ENCODE measurements at places on chromosomes 5 and 9.

DNA sequence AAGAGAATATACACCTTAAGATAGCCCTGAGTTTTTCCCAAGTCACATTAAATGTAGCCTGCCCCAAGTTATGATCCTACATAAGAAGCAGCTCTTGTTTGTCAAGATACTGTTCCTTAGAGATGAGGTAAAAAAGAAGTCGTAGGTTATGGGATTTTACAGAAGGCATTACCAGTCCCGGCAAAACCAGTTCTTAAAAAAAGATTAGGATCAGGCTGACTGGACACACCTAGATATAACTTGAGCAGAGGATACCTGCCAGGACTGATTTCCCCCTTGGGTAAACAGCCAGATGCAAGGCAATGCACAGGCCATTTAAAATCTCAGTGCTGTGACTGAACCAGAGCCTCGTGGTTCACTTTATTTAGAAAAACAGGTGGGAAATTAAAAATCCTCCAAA lies 14.1 kb upstream of the SEMA5A start:
- no peak for DNase-seq

- DNase-seq: no peak
Observed at GRCh38 chr5:72346398-72346797, 26.2 kb downstream of the PTCD2 start.

DNA sequence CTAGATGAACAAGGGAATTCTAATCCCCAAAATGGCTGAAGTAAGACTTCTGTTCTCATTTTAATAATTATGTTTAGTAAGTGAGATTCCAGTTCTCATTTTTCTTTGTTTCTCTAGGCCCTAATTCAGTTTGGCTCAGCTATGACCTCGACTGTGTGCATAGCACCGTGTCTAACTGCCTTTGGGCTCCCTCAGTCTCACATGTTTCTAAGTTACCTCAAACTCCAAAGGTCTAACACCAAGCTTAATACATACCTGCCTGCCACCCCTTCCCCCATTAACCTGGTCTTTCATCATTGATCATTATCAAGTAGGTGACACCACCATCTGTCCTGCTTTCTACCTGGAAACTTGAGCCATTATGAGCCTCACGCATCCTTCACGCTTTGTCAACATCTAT lies 273.2 kb downstream of the SAXO1 start:
- no peak for DNase-seq

- no peak for DNase-seq
Observed at GRCh38 chr9:123455187-123455586, 99.2 kb downstream of the CRB2 start.

DNA sequence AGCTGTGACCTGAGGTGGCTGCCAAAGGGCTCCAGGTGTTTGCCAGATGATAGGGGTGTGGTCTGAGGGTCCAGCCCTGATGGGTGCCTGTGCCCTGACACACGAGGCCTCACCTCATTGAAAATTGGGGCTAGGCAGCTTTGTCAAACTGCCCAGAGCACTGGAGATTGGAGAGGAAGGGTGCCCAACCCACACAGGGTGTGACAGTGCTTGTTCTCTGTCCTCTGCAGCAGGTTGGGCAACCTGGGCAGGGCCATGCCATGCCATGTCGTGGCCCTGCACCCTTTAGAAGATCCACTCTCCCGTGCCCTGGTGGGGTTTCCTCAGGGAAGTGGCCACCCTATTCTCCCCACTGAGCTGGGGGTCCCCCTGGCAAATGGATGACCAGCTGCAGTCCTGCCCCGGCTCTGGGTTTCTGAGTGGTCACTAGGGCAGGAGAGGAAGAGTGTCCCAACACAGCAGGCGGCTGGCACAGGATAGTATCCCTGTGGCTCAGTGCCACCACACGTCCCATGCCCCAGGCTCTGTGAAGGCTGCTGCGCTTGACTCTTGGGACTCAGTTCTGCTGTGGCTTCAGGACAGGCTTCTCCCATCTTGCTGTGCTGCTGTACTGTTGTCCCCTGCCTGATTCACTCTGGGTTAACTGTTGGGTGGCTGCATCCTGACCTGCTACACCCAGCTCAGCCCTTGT lies 100.8 kb upstream of the PITX1 start:
- DNase-seq: no peak

DNA sequence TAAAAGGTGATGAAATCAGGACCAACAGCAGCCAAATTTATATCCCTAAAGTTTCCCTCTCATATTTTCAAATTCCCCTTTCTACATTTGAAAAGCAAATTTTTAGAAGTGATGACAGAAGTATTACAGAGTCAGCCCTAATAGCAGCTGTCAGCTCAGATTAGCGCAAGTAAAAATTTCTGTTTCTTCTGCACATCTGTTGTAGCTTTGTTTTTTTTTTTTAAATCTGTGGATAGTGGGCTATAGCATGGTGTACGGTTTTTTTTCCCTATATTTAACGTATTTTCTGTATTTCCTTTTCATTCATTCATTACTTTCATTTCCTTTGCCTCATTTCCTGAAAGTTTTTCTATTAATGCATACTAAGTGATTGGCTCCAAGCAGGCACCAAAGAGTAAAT lies 99.1 kb downstream of the MACIR start:
- DNase-seq: no peak

- DNase-seq: no peak
Observed at GRCh38 chr5:54454602-54455001, 897 bp upstream of the HSPB3 start.

DNA sequence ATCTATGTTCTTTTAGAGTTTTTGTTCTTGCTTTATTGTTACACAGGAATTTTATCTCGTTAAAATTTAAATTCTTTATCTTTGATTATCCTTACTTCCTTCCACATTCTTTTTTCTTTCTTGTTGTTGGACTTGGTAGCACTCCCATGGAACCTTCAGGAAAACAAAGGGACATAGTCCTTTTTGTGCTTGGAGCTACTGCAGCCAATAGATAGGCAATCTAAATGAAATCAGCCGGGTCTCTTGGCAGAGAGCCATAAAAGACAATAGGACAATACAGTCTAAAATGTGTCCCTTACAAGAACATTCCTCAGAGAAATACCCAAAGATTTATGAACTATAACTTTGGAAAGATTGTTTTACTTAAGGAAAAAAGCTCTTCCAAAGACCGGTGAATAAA lies 548.1 kb upstream of the C9orf72 start:
- no peak for DNase-seq

- DNase-seq: no peak
Observed at GRCh38 chr5:14444161-14444560, 137.4 kb upstream of the OTULINL start.

DNA sequence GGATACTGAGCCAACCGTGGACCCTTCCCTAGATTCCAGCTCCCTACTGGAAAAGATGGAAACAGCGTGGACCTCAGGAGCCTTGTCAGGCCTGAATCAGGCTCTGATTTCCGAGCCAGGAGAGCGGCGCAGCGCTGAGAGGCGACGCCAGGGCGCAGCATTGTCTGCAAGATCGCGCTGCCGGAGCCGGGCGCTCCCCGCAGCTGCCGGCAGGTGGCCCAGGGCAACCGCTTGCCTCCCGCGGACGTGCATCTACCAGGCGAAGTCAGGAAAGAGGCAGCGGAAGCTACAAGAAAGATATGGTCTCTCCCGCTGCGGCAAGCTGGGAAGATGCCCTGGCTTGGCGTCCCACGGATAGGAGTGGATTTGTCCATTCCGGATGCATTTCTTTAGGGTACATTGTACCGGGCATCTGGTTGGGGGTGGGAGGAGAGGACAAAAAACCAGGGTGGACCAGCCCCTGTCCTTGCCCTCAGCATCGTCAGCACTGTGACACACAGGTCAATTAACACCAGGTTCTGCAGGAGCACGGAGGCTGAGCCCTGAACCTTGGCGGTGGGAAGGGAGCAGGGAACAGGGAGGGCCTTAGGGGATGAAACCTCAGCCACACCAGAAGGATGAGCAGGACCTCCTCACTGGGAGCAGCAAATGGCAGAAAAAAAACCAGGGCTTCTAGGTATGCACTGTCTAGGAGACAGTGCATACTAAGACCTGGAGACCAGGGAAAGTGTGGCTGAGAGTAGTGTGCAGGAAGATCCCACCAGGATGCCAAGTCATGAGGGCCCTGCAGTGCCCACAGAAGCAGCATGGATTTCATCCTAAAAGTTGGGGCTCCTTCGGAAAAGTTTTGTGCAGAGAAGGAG lies 55.9 kb downstream of the SFXN1 start:
- peak; percentile 77 for DNase-seq

GRCh38 chr5:148816357-148816756 lies 10.1 kb upstream of the ADRB2 start:
- DNase-seq: no peak

DNA sequence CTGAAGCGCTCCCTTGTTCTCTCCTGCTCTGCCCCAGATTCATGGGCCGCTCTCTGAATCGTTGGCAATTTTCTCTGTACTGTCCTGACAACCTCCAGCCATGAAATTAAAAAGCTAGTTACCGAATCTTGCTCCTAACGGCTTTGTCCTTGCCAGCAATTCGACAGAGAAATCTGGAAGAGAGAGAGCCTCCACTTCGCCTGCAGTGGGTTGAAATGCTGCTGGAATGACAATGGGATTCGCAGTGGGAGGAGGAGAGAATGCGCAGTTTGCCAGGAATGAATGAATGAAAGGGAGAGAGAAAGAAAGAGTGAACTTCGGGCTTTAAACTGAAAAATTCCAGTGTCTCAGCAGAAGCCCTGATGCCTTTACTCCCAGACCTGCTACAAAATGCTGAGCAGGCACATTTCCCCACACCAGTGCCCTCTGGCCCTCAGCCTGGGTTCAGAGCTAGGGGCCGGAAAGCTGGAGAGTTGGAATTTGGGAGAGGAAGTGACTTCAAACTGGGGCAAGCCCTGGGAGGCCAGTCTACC lies 11.5 kb upstream of the BOD1 start:
- no peak for DNase-seq

- DNase-seq: no peak
Observed at GRCh38 chr9:84988621-84989020, 319.1 kb downstream of the NTRK2 start.

GRCh38 chr9:1271786-1272185 lies 221.6 kb downstream of the DMRT2 start:
- no peak for DNase-seq

GRCh38 chr9:77386187-77386586 lies 208.9 kb downstream of the VPS13A start:
- DNase-seq: no peak

- DNase-seq: no peak
Observed at GRCh38 chr9:16602494-16602893, 268.0 kb downstream of the BNC2 start.

DNA sequence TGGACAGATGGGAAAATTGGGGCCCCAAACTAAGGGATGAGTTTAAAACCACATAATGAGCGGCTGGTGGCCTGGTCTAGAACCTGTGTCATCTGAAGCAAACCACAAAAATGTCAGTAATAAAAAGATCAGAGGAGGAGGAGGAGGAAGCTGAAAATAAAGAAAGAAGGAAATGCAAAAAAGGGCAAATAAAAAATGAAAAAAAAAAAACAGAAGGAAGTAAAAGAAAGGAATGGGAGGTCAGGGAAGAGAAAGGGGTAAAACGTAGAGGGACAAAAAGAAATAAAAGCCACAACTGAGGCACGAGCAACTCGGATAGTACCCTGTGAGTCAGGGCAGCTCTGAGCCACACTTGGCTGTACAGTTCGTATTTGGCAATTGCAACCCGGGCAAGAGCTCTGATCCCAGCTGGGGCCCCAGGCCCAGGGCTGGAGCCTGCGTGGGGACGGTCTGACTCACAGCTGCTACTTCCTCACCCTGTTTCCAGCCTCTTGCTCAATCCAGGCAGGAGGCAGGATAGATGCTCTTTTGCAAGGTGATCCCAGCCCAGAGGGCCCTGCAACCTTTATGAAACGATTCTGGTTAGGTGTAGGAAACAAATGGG lies 137.9 kb upstream of the TRIM32 start:
- no peak for DNase-seq

- no peak for DNase-seq
Observed at GRCh38 chr9:5502553-5502952, 7.8 kb upstream of the PDCD1LG2 start.

DNA sequence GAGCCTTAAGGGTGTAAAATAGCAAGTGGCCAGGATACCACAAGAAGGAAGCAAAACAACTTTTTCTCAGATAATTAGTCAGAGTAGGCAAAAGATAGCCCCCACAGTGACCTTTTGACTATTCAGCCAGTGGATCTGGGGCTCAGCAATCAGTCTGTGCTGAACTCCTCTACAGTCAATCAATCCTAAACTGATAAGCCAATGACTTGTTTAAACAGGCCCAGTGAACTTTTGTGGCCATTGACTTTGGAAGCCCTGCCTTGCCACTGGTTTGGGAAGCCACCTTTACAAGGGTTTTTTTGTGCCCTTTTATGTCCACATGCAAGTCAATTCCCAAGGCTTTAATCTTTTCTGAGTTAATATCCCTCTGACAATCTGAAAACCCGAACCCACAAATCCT lies 1565.0 kb upstream of the WWC1 start:
- DNase-seq: no peak

GRCh38 chr9:76044266-76044819 lies 153.9 kb downstream of the PCSK5 start:
- no peak for DNase-seq

DNA sequence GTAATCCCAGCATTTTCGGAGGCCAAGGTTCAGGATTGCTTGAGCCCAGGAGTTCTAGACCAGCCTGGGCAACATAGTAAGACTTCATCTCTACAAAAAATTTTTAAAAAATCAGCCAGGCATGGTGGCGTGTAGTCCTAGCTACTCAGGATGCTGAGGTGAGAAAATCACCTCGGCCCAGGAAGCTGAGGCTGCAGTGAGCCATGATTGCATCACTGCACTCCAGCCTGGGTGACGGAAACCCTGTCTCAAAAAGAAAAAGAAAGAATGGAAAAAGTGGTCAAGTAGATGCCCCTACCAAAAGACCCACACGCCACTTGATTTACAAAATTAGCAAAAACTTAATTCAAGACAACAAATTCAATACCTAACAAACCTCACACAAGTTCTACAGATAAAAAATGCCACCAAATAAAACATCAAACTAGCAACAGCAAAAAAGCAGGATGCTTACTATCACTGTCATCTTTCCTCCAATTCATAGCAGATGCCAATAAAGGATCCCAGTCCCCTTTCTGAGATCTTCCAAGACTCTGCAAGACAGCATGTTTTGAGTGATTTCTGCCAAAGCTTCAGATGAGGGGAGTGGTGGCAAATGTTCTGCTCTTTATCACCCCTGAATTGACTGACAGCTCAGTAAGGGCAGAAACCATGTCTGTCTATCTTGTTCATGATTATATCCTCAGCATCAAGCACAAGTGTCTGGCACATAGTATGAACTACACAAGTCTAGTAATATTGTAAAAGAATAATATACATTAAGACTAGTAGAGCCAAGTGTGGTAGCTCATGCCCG lies 34.2 kb upstream of the TESK1 start:
- DNase-seq: no peak

Measured in activated CD4-positive, alpha-beta T cell treated with anti-CD3 and anti-CD28 coated beads for 24 hours (primary cell).